ENCODE measurements at places on chromosomes 2 and 18. TPM values are rescaled to one million over a fixed set of nuclear protein-coding genes. Genes with fewer than 3 reads are reported as not detected.

DNA sequence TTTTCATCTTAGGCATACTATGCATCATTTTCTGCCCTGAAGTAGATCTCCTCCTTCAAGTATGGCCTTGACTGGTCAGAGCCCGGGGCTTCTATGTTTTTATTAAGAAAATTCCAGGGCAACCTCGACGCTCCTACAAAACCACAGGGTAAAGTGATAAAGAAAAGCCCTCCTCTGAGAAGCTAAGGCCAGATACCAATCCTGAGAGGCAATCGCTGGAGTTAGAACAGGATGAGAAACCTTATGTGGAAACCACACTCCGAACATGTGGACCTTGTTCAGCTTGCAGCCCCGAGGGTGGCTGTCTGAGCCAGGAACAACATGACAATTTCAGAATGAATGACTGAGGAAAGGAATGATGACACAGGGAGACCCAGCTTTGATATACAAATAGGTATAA, 35.6 kb downstream of the RMC1 start:
- no peak for DNase-seq

DNA sequence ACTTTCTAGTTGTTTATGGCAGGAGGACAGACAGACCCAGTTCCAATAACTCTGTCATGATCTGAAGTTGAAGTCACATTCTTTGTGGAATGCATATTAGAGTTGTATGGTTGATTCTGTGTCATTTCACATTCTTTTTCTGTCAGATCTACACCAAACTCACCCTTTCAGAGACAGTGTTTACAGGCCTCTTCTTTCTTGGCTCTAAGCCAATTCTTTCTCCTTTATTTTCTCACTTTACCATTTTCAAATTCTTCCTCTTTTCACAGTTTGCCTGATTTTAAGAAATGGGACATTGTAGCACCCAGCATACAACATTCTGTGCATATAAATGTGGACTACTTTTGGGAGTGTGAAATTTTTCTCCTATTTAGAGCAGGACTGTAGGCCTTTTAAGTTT, 103.7 kb downstream of the CCDC85A start:
- no peak for DNase-seq

Gene PKP4
- 51.1 TPM for total RNA-seq

DNA sequence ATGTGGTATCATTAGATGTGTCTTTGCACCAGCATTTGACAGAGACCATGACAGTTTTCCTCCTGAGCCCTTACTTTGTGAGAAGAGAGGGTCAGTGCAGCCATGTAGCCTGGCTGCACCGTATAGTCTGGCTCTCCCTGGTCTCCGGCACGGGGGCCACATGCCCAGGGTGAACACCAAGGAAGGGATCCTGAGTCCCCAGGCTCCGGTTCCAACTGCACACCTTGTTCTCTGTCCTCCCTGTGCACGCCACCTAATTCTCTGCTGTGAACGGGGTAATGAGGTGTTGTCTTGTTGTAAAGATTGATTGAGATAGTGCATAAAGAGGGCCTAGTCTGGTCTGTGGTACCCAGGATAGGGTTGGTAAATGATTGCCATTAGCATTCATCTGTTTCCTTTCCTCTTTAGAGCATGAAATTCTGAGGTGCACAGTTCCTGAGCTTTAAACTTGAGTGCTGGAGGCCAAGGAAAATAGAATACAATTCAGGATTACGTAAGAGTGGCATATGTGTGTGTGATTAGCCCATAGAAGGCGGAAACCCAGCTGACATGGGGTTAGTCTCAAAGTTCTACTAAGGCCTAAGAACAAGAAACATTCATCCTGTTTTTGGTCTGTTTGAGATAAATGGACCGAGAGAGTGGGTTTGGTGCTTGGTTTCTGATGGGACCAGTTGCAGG, 55.5 kb downstream of the NCK2 start:
- DNase-seq: no peak

- no peak for DNase-seq
Observed at GRCh38 chr2:166609183-166609959, 115.3 kb upstream of the SCN7A start.

All from mucosa of descending colon (tissue), 3 donors.